G401 (cell line): ENCODE measurements at places on chromosomes 2 and 18.

GRCh38 chr2:241391892-241392665, 36.0 kb downstream of the FARP2 start:
- DNase-seq: peak; percentile 66

GRCh38 chr18:29250259-29250658, 1073.3 kb upstream of the CDH2 start:
- no peak for DNase-seq

DNA sequence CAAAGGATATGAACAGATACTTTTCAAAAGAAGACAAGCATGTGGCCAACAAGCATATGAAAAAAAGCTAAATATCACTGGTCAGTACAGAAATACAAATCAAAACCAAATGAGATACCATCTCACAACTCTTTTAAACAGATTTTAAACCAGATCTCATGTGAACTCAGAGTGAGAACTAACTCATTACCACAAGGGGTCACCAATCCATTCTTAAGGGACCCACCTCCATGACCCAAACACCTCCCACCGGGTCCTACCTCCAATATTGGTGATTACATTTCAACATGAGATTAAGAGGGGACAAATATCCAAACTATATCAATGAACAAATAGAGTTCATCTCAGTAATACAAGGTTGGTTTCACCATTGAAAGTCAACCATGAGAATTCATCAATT, 319.8 kb upstream of the GULP1 start:
- no peak for DNase-seq

DNA sequence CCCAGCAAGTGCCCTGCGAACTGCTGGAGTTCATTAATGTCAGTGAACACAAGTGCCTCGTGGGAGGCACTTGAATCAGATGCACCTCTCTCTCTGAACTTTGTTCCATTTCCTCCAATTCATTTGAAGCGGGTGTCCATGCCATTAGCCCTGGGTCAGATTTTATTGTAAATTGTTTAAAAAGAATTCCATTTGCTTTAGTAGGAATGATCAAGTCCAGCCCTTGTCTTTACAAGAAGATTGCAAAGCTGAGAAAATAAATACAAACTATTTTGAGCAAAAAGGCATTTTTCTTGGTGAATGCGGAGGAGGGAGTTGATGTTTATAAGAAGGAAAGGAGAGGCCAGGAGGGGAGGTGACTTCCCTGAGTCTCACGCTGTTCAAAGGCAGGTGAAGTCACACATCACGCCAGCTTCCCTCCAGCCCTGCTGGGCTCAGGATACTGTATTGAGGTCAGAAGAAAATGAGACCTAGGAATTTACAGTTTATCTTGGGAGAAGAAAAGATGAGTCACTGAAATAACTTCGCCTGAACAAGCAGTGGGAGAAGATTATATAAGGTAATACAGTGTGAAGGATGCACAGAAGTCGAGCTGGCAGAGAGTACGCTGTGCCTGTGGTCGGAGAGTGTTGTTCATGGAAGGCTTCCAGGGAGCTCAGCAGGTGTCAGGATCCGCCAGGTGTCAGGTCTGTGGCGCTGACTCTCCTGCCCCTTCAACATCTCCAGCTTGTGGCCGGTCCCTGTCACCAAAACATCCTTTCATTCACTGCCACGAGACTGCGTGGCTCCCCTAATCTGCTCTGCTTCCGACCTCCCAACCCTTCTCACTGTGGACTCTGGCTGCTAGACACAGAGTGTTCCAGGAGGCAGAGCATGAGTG, 36.5 kb downstream of the EFR3B start:
- peak; percentile 94 for DNase-seq

DNA sequence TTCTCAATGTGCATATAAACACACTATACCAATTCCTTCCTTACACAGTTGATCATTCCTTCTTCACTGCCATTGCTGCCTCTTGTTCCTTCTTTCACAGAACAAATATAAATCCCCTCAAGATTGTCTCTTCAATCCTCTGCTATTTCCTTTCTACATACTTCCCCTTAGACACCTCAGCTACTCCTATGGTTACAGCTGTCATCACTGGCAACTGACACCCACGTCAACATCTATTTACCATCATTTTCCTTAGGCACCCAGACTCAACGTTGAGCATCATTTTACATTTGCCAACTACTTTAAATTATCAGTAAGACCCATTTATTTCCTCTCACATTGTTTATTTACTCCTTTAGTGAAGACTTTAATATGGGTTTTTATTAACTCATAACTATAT, 488.8 kb upstream of the FSHR start:
- no peak for DNase-seq

GRCh38 chr2:2795438-2796091, 464.5 kb upstream of the MYT1L start:
- DNase-seq: no peak

DNA sequence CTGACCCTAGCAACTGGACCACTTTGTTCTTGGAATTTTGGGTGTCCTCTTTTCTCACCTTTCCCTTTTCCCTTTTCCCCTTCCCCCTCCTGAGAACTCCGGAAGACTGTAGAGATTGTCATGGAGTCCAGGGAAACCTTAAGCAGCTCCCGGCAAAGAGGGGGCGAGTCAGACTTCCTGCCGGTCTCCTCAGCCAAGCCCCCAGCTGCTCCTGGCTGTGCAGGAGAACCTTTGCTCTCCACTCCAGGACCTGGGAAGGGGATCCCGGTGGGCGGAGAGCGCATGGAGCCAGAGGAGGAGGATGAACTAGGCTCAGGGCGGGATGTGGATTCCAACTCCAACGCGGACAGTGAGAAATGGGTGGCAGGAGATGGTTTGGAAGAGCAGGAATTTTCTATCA, 20.5 kb downstream of the SETBP1 start:
- no peak for DNase-seq

DNA sequence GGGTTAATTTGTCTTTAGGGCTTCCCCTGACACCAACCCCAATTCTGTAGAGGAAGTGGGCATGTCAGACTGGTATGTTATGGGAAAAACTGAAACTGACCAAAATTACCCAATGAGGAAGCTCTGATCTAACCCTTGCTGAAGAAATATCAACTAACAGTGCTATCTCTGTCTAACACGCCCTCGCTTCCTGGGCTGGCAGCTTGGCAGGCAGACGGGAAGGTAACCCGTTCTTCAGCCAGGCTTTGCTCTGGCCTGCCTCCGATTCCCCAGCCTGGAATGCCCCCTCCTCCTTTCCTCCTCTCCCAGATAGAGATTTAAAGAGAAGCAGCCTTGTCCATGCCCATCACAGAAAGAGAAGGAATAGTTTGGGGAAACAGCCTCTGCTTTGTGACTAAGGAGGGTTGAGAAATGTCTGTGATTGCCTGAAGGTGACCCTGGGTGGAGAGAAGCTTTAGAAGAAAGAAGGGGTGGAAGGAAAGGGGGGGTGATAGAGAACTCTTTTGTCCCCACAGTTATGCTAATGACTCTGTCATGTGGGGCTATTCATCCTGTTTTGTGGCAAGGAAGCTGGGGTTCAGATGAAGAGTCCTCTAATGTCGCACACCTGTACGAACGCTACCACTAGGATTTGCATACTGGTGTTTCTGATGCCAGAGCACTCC, 15.4 kb downstream of the HK2 start:
- DNase-seq: no peak

DNA sequence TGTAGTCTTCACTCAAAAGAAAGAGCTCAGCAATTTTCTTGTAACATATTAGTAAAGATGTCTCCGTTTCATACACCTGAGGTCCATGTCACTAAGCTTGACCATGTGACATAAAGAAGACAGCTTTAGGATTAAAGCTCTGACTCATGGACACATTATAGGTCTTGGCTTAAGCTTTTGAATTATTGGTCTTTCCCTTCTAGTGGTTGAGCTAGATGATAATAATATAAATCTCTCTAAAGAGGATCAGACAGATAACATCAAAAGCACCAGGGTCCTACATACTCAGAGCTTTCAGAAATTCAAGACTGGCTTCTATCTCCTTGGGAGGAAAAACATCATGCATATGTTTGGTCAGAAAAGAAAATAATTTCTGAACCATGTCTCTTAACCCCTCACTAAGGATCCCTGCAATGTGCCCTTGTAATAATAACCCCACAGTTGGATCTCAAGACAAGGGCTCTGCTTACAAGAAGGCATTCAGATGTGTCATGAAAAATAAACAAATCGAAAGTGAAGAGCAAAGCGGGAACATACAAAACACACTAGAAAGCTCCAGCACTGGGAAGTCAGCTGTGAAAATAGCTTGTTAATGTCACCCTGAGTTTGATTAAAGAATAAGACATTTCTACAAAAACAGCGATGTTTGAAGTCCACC, 174.5 kb downstream of the PID1 start:
- DNase-seq: no peak

- peak; percentile 13 for DNase-seq
Measured at GRCh38 chr2:217943446-217944321, 59.1 kb downstream of the TNS1 start.

- no peak for DNase-seq
Measured at GRCh38 chr2:102245266-102246151, 58.7 kb downstream of the IL1RL2 start.

DNA sequence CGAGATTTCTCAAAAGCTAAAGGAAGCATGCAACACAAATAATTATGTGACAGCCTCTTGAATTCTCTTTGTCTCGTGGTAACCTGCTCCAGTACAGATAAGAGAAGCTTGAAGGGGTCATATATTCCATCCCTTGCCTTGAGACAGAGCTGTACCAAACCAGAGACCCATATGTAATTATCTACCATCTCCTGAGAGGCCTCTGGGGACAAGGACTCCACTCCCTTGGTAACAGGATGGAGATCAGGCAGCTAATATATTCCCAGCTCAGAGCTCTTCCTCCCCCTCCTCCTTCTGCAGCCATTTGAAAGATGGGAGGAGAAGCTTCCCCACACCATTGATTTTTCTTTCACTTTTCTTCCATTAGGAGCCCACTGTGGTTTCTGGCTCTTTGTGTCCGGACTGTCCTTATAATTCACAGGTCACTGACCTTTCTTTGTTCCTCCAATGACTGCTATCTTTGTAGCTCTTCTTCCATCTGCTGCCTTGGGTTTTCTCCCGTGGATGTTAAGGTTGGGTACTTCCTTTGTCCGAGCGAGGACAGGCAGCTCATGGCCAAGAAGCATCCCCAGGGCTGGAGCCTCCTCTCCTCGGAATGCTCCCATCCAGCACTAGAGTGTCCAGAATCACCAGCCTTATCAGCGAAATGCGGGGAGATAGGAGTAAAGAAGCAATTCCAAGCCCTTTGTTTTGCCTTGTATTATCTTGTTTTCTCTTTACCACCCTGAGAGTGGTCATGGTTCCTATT, 72.6 kb upstream of the STPG4 start:
- DNase-seq: peak; percentile 59

GRCh38 chr2:68765739-68766375, 31.2 kb downstream of the ARHGAP25 start:
- no peak for DNase-seq

GRCh38 chr2:68878071-68878711, 7.0 kb upstream of the BMP10 start:
- DNase-seq: no peak

DNA sequence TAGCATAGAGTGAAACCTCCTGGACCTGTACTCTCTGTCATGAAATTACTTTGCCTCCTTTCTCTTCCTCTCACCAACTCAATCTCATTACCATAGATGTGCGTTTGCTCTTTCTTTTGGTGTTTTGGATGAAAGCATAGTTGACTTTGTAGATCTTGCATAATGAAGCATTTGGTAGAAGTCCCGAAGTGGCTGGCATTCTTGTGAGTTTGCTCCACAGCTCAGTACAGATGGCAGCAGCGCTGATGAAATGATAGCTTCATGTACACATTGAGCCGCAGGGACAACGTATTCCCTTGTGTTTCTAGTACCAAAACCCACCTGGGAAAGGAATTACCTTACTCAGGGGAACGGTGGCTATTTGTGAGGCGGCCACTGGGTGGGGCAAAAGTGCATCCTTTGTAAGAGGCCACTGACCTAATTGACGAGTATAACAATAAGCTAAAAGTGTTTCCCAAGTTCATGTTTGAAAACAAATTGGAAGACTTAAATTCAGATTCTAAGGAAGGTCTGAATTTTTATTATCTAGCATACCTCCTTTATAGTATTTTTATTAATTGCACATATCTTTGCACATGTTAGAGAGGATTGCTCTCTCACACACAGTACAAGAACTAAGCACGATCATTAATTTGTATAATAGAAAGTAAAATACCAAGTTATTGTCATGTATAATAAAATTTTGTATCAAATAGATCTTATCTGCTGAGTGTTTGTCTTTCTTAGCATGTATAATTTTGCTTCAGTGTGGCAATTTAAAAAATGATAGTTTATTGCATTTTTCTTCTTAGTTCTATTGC, 25.4 kb upstream of the CDH7 start:
- peak; percentile 87 for DNase-seq

DNA sequence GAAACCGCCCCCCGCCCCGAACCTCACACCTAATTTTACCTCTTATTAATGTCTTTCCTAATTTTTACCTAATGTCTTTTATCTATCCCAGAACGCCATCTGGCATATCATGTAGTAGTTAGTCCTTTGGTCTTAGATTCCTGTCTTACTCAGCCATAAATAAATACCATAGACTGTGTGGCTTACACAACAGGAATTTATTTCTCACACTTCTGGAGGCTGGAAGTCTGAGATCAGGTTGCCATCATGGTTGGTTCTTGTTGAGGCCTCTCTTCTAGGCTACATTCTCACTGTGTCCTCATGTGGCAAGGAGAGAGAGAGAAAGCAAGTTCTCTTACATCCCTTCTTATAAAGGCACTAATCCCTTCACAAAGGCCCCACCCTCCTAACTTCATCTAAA, 46.8 kb downstream of the RHBDD1 start:
- no peak for DNase-seq

- no peak for DNase-seq
Measured at GRCh38 chr2:15238028-15238427, 323.1 kb downstream of the NBAS start.

DNA sequence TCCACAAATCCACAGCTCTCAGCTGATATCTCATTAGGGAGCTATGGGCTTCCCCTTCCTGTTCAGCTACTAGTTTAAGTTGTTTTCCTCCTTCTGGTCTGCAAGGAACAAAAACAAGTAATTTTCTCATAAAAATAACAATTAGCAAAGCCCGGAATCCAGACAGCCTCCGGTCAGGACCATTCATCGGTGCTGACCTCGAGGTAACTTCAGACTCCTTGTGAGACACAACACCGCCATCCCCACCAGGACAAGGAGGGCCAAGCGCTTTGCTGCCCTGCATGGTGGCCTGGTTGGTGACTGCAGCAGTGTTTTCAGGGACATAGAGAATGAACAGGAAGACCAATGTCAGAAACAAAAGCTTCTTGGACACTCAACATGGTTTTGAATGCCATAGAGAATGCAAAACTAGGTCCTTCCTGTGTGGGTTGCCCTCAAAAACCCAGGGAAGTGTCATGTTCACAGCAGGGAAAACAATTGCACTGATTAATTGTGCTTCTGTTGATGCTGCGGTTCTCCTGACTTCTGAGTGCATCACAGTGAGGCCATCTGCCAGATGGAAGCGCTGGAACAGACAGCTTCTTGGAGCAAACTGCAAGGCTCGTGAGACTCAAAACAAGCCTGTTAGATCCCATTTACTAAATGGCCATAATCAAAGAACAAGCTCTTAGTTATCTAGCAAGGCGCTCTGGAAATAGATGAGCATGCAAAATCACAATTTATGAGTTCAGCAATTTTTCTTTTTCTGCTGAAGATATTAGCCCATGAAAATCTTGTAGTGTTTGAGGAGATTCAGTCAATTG, 77.1 kb downstream of the HS1BP3 start:
- DNase-seq: peak; percentile 88
